ENCODE measurements at places on chromosomes 2 and 18.

GRCh38 chr18:13566941-13567746, 159.2 kb downstream of the FAM210A start:
- DNase-seq, result no peak

GRCh38 chr18:66687635-66688034, 83.7 kb upstream of the CDH19 start:
- DNase-seq, result no peak

DNA sequence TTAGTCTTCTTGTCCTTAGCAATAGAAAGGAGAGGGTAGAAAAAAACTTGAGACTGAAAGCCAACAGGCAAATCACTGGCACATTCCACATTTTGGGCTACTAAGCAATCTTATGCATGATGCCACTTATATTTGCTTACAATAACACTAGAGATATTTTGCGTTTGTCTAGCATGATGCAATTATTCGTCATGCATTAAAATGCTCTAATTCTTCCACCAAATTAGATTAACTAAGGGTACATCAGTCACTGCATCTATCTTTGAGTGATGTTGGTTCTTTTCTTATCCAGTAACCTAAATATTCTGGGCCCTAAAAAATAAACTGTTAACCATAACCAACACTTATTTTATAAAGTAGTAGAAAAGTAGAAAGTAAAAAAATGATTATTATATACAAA, 1311.7 kb upstream of the CDH2 start:
- peak; percentile 6 for DNase-seq

- no peak for DNase-seq
Observed at GRCh38 chr18:78822171-78822948, 157.3 kb upstream of the SALL3 start.

DNA sequence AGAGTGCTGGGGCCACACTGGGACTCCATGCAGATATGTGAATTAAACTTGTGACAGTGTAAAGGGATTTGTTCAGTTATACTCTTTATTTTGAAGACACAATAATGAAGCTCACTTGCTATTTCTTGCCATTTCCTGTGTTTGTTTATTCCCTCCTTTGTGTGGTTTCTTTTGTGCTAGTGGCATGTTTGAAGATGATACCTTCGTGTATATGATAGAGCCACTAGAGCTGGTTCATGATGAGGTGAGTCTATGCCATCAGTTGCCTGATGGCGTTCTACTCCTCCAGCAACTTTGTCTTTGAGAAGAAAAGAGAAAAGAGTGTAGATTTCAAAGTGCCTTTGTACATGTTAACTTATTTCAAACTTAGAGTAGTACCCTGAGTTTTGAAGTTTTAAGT, 99.2 kb upstream of the FAM237A start:
- DNase-seq, result no peak

DNA sequence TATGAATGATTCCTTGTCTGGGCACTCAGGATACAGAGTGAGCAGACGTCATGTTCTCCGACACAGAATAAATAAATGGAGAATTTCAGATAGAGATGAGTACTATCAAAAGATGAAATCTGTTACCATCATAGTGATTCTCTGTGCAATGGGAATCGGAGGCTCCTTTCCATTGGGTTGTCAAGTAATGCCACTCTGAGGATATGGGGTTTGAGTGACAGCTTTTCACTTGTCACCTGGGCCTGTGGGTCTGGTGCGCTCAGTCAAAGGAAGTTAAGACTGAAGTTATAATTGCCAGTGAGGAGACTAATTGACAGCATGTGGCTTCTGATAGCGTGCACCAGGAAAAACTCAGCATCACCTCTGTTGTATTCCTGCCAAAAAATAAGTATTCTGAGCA, 387.2 kb downstream of the SOX11 start:
- DNase-seq, result no peak

GRCh38 chr2:203783496-203784203, 77.2 kb downstream of the CD28 start:
- DNase-seq, result peak; percentile 92

- no peak for DNase-seq
Observed at GRCh38 chr2:207819021-207819797, 49.5 kb upstream of the FZD5 start.

DNA sequence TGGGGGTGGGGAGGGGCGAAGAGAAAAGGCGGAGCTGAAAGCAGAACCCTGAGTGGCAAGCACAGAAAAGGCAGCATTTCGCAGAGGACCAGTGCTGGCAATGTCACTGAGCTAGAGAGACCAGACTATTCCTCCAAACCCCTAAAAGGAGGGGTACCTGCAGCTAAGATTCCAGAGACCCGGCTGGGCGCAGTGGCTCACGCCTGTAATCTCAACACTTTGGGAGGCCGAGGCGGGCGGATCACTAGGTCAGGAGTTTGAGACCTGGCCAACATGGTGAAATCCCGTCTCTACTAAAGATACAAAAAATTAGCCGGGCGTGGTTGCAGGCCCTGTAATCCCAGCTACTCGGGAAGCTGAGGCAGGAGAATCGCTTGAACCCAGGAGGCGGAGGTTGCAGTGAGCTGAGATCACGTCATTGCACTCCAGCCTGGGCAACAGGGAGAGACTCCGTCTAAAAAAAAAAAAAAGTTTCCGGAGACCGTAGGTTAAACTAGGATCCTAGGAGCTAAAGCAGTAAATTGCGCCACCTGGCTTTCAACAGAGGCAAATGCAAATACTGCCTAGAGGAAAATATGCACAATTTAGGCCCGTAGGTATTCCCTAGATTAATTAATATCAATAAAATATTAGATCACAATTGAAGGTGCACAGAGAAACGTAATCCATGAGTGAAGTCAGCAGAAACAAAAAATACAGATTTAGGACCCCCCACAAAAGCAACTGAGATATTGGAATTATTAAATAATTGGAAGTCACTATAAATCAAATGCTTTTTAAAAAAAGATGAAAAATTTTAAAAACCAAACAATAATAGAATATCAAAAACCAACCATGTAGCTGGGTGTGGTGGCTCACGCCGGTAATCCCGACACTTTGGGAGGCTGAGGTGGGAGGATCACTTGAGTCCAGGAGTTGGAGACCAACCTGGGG, 4.9 kb downstream of the UCN start:
- DNase-seq, result peak; percentile 67

DNA sequence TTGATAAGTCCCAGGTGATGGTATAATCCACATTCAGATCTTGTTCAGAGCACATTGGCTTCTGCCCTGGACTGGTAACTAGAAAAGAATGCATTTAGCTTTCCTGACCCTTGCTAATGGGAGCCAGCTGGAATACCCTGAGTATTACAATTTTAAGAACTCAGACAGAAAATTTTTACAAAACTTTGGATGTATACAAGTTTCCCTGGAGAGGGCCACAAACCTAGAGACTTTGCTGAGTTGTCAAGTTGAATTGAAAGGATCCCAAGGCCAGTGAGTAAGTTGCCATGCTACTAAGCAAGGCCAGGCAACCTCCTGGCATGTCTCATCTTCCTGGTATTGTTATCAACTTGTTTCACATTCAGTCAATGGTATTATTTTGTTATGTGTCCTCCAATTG, 20.0 kb upstream of the NABP1 start:
- peak; percentile 77 for DNase-seq

DNA sequence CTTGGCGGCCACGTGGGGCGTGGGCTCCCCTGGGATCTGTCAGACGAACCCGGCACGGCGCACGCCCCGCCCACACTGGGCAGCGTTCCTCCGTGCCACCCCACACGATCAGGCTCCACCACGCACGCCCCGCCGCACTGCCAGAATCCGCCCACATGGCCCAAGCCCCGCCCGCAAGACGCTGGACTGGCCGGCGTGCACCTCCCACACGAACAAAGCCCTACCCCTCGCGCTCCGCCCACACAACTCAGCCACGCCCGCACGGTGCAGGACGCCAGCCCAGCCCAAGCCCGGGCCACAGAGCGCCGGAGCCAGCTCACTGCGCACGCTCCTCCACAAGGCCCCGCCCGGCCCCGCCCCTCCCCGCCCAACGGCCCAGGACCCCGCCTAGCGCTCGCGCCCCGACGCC, 555 bp downstream of the TMEM18 start:
- peak; percentile 98 for DNase-seq

GRCh38 chr2:165568361-165568760, 98.9 kb downstream of the CSRNP3 start:
- DNase-seq, result no peak

DNA sequence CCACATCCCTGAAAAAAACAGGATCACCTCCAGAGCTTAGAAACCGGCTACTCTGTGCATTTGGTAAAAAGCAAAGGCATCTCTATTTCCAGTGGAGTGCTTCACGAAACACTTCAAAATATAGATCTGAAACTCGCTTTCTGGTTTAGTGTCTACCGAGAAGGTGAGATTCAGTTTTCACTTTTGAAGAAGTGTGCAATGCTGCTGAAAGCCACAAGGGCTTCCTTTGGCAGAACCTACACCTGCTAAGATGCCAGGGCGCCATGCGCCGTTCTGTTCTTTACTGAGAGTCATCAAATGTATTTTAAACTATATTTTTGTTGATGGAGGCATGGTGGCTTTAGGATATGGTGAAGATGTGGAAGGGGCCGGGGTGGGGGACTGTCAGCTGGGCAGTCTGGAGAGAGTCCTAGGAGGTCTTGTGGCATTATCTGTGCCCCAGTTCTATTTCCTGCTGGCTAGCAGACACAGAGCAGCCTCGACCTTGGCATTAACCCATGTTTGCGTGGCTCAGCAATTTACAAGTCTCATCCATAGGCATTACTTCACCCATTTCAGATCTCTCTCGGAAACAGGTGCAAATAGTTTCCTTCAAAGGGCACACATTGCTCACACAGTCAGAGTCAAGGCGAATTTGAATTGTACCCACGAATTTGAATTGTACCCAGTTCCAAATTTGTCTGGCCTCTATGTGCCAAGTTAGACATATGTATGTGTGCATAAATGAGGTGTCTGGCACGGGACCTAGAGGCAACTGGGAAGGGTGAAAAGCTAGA, 46.7 kb upstream of the KCNF1 start:
- DNase-seq, result no peak

- no peak for DNase-seq
Observed at GRCh38 chr18:69596345-69596744, 195.7 kb downstream of the DOK6 start.

GRCh38 chr18:8496186-8496585, 113.1 kb upstream of the RAB12 start:
- no peak for DNase-seq

DNA sequence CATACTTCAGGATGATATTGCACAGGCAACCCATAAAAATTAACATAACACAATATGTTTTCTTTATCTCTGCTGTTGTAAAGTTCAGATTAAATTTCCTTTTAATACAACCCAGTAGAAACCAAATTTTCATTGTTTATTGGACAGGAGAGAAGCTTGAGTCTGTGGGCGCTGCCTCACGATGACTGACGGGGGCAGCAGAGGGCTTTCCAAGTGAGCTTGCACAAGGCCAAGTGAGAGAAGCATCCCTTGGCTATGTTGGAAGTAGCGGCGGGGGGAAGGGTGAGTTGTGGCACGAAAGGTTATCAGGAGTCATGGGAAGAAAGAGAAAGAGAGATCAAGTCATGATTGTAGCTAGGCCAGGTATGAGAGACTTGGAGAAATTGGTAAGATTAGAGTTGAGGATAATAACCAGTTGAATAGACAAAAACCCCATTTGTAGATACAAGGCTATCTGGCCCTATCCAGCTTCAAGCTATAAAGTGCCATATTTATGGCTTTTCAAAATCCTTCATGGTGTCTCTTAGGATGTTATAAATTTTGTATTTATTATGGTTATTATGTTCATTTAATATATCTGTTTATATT, 413.7 kb upstream of the FAM98A start:
- DNase-seq, result peak; percentile 40

DNA sequence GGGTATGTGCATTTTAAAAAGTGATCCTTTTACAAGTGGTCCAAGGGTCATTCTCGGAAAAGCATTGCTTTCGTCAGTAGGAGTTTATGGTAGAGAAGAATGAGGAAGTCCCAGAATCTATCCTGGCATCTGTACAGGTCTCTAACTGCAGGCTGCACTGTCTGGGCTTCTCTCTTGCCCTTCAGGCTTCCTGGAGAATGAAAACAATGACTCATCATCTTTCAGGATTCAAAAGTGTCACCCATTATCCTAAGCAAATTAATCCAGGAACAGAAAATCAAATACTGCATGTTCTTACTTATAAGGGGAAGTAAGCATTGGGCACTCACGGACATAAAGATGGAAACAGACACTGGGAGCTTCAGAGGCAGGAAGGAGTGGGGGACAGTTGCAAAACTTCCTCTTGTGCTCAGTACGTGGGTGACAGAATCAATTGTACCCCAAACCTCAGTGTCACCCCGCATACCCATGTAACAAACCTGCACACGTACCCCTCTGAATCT, 60.2 kb upstream of the TXNDC2 start:
- peak; percentile 93 for DNase-seq

DNA sequence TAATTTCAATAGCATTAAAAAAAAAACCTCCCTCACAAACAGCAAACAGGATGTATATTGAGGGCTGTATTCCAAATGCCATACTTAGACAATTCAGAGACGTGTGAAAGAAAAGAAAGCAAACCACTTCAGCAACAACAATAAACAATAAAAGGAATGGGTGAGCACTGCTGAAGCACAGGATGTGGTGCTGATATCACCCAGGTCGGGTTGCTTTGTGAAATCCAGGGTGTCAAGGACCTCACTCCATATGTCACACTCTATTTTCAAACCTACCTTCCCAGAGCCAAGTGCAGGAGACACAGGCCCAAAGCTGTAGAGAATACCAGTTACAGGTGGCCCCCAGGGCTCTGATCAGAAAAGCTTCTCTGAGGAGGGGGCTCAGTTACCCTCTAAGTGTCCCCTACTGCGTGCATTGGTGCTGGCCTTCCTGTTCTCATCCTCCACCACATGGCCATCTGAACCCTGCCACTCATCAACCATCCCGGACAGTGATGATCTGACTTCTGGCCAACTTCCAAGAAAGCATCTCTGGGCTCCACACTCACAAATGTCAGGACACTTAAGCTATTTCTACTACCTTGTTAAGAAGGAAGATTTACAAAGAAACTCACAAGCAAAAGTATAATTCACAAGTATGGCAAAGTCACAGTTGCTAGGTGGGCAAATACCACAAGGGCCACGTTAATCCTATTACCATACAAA, 363.0 kb downstream of the SS18 start:
- DNase-seq, result no peak

- DNase-seq, result peak; percentile 29
Observed at GRCh38 chr2:106638043-106638442, 150.9 kb downstream of the CD8B2 start.

DNA sequence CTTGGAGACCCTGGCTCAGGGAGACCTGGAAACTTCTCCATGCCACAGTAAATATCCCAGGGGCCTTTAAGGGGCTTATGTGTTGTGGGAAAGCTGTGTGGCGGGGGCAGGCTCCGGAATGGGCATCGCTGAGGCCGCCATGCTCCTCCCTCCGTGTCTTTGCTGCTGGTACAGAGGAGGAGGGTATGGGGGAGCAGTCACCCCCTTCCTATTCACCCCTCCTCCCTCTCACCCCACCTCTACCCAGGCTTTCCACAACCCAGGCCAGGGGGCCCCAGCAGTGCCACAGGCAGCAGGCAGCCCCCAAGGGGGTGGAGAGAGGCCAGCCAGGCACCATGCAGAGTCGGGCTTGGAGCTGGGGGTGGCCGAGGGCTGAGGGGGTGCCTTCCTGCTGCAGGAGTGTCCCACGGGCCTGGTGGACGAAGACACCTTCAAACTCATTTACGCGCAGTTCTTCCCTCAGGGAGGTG, 28.0 kb upstream of the FAHD2A start:
- DNase-seq, result no peak
